Smooth muscle cell of the pulmonary artery (primary cell): ENCODE measurements at places on chromosomes 6 and 20. TPM values are rescaled to one million over a fixed set of nuclear protein-coding genes. Genes with fewer than 3 reads are reported as not detected.

TREML2 gene
- total RNA-seq = 0.07 TPM in 1 of 2 replicates, not detected in the other

ALDH8A1 gene
- 0.72 and 1.8 TPM in 2 replicates for total RNA-seq

ENPP5 gene
- total RNA-seq = 0.07 and 3.6 TPM in 2 replicates

CEP85L gene
- total RNA-seq = 17.0 and 17.2 TPM in 2 replicates

TNXB gene
- total RNA-seq = 9.8 and 66.7 TPM in 2 replicates
